Large intestine (tissue), 12 donors: ENCODE measurements at places on chromosomes 13 and 19. TPM values are rescaled to one million over a fixed set of nuclear protein-coding genes. Genes with fewer than 3 reads are reported as not detected.

The GIPR gene
- 8.1 TPM for polyA plus RNA-seq

The SIAH3 gene
- polyA plus RNA-seq = 0.19 TPM

The TMEM238 gene
- 8.7 TPM for polyA plus RNA-seq

The ZIC5 gene
- 0.01 TPM for polyA plus RNA-seq

The TEX26 gene
- polyA plus RNA-seq = 0.12 TPM

The C19orf33 gene
- polyA plus RNA-seq = 387 TPM

The KLK3 gene
- 0.90 TPM for polyA plus RNA-seq

The BTBD2 gene
- 96.7 TPM for polyA plus RNA-seq

The C19orf18 gene
- polyA plus RNA-seq = 1.2 TPM

The NTF4 gene
- polyA plus RNA-seq = 0.16 TPM

The ZNF888 gene
- polyA plus RNA-seq = 9.3 TPM

The ZNF556 gene
- 0.13 TPM for polyA plus RNA-seq

The RNF113B gene
- polyA plus RNA-seq = 0.04 TPM

The RFPL4AL1 gene
- polyA plus RNA-seq = not detected

DNA sequence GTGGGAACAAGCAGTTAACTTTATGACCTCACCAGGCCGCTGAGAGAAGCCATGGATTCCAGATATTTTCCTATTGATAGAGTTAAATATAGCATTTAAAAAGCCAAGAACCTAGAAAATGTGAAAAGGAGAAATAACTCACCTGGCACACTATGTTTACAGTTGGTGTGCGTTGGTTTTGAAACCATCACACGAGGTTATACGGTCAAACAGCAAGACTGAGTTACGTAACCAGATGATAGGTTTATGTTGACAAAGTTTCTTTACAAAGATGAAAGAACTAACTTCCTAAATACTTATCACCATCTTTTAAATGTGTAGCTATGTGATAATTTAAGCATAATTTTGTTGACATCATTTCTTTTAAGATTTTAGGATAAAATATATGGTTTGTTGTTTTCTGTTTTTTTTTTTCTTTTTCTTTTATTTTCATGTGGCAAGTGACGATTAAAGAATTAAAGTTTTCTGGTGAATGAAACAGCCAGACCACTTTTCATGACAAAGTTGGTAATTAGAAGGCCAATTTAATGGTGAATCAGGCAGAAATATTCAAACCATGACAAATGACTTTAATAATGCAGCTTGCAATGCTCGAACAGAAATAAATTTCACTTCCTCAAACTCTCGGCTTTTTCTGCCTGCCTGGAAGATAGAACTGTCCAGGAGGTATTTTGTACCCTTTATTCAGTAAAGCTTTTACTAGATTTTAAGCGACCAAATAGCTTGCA is 339.1 kb upstream of the OBI1 start:
- DNase-seq = no peak

DNA sequence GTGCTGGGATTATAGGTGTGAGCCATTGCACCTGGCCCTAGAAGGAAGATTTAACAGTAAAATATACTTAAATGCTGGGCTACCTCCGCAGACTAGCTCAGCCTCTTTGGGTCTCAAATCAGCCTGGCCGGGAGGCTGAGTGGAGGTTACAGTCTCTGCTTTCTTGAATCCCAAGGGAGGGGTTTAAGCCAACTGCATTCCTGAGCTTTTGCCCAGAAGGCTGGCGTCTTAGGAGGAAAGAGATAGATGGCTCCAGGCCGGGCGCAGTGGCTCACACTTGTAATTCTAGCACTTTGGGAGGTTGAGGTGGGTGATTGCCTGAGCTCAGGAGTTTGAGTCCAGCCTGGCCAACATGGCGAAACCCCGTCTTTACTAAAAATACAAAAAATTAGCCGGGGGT is 623 bp upstream of the C5AR1 start:
- DNase-seq = no peak

GRCh38 chr19:12778017-12778904 is 2.9 kb upstream of the HOOK2 start:
- peak; percentile 73 for DNase-seq

GRCh38 chr13:71149046-71149445 is 718.0 kb downstream of the DACH1 start:
- no peak for DNase-seq

- no peak for DNase-seq
These were observed 40.8 kb upstream of the GPR183 start for GRCh38 chr13:99347911-99348451.

DNA sequence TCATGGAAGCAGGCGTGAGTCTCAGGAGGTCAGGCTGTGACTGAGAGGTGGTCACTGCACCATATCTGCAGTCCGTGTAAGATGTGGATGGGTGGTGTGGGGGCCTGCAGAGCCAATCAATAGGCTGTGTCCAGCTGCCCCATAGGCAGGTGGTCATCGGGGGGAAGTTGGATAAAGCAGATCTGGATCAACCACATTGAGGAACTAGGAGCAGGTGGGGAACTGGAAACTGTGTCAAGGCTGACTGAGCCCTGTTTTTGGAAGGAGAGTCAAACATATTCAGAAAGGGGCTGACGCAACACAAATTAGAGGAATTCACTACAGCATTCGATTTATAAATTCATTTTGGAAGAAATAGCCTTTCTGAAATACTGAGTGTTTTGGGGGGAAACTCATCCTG is 15.0 kb downstream of the CLEC4M start:
- DNase-seq = no peak

GRCh38 chr19:54462047-54462654 is 1.4 kb downstream of the LENG9 start:
- no peak for DNase-seq

GRCh38 chr13:49046519-49046918 is 70.8 kb downstream of the FNDC3A start:
- DNase-seq = no peak

- DNase-seq = no peak
These were observed 3.8 kb upstream of the SLC8A2 start for GRCh38 chr19:47475465-47475864.

DNA sequence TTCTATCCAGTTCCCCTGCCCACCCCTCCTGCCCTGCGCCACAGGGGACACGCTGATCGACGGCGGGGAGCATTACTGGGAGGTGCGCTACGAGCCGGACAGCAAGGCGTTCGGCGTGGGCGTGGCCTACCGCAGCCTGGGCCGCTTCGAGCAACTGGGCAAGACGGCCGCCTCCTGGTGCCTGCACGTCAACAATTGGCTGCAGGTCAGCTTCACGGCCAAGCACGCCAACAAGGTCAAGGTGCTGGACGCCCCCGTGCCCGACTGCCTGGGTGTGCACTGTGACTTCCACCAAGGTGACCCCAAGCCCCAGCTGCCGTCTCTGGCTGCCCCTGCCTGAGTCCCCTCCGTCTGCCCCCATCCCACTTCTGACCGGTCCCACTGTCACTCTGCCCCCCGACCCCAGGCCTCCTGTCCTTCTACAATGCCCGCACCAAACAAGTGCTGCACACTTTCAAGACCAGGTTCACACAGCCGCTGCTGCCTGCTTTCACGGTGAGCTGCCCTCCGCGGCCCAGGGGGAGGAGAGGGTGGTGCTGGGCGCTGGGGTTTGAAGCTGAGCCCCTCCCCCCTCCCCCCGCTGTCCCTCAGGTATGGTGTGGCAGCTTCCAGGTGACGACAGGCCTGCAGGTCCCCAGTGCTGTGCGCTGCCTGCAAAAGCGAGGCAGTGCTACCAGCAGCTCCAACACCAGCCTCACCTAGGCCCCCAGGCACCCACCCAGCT is 15.5 kb downstream of the STAP2 start:
- DNase-seq = no peak

- DNase-seq = no peak
These were observed 47.1 kb downstream of the MLLT1 start for GRCh38 chr19:6232601-6233055.

DNA sequence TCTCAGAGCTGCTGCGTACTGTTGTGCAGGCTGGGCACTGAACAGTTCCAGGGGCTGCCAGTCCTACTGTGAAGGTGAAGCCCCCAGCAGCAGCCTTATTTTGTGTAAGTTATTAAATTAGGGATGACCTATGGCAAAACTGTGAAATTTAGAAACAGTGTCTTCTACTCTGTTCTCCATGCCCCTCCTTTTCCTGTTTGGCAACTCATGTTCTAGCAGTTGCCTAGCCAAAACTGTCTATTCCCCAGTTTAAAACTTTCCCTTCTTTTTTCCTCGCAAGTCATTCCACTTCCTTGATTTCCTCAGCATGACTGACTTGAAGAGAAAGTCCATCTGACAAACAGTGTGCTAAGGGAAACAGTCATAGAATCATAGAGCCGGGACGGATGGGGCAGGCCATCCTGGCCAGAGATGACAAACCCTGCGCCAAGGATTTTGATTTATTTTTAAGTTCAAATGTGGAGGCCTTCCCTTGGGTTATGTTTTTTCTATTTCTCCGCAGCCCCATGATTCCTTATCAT is 78.1 kb upstream of the OLFM4 start:
- no peak for DNase-seq

DNA sequence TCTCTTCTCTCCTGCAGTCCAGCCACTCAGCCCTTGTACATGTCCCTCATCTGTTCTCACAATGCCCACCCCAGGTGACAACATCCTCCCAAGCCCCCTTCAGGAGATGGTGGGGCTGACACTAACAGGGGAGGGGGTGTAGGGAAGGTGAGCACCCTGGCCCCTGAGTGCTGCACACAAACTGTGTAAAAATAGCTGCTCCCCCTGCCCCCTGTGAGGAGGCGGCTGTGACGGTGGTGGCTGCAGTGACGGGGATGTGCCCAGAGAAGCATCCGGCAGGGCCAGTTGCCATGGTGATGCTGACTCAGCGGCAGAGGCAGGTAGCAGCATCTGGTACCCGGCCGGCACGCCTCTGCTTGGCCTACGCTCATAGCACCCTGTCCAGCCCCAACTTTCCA is 13.0 kb upstream of the JUND start:
- peak; percentile 28 for DNase-seq

- DNase-seq = peak; percentile 61
These were observed 40.6 kb downstream of the PHF11 start for GRCh38 chr13:49536144-49536873.

DNA sequence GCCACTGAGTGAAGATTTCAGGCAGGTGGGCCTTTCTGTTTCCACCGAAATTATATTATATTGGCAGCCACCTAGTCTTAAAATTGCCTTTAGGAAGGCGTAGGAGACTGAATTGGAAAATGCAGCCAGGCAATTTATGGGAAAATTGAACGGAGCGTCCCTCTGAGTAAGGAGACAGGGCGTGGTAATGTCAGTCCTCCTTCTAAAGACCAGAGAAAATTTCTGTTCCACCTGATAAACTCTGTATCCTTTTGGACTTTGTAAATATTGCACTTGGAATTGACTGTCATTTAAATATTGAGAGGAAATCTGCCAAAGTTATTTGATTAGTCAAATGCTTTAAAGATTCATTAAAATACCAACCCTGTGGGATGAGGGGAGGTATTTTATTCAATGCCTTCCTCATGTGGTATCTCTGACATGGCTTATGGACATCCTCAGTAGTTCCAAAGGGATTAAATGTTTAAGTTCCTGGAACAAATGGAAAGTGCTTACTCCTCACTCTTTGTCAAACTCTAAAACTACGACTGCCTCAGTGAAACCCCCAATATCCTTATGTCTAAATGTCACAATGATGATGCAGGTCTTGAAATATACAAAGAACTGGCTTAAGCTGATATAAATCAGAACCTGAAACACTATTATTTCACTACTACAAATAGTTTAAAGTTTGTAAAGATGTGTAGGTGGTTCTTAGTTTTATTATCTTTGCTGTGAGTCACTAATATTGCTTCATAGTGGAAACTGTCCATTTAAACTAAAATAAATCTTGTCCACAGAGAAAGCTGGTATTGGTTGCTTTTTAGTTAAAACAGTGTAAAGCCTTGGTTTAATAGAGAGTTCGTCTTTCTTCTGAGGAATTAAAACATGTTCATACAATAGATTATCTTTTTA is 203.2 kb downstream of the FGF14 start:
- DNase-seq = no peak

DNA sequence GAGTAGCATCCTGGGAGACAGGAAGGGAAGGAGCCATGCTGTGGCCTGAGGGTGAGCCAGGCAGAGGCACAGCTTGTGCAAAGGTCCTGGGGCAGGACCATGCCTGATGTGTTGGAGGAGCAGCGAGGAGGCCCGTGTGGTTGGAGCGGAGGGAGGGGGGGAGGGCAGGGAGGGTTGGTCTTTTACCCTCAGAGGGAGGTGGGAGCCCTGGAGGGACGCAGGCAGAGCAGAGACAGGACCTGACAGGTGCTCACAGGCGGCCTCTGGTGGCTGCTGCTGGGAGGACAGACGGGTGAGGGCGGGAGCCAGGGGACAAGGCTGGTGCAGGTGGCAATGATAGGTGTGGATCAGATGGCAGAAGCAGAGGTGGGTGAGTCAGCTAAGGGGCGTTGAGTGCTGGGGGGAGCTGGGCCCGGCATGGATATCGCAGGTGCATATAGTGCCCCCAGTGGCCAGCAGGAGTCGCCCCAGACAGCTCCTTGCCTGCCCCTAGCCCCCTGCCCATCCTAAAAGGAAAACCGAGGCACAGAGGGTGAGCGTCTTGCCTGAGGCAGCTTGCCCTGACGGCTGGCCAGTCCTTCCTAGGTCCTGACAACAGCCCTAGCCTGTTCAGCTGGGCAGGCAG is 9.8 kb upstream of the GNA15 start:
- DNase-seq = peak; percentile 38

- DNase-seq = peak; percentile 89
These were observed 83.2 kb upstream of the MCF2L start for GRCh38 chr13:112885782-112886268.

DNA sequence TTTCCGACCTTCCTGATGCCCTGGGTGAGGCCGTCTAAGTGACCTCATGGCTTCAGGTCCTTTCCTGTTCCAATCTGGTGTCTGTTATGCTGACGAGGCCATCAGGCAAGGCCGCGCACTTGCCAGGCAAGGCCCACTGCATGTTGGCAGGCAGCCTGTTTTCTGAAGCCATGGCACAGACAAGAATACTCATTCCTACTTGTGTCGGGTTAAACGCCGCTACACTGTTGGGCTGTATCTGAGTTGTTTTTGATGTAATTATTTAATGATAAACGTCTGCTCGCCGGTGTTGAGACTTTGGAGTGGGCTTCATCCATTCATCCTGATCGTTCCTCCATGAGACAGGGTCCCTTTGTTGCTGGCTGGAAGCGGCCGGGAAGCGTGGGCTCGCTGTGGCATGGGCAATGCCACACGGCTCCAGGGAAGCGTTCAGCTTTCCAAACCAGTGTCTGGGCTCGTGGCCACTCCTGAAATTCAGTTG is 92.1 kb downstream of the ATP11A start:
- DNase-seq = no peak

DNA sequence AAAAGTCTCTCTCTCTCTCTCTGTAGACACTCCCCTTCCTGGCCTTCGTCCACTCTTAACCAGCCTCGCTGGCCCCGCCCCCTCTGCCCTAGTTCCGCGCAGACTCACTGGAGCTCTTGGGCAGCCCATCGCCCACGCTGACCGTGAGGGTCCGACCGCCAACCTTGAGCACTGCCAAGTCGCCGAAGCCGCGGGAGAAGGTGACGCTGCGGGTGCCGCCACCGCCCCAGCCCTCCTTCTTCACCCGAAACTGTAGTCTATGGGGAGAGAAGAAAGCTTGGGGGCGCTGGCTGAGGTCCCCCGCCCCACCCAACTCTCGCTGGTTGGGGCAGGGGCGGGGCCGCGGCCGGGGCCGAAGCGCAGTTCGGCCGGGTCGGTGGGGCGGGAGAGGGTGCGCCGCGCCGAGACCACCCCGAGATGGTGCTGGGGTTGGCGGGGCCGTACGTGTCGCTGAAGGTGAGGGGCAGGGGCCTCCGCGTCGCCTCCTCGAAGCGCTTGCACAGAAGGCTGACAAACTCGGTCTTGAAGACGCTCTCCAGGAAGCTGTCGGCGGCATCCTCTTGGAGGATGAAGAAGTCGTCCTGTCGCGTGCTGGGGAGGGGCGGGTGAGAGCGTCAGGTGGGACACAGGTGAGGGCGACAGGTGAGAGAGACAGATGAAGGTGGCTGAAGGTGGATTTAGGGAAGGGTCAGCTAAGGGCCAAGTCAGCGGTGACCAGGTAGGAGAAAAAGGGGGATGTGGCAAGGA is 12.6 kb upstream of the ZNF414 start:
- peak; percentile 91 for DNase-seq
